Activated T-cell treated with anti-CD3 and anti-CD28 coated beads, Interleukin-2, amount 50 U/mL, for 48 hours (primary cell): ENCODE measurements at places on chromosomes 6 and 20.

- no peak for DNase-seq
Measured at GRCh38 chr6:11426571-11426970, 111.0 kb upstream of the TMEM170B start.

- DNase-seq: no peak
Measured at GRCh38 chr6:52304983-52305390, 20.4 kb upstream of the MCM3 start.

DNA sequence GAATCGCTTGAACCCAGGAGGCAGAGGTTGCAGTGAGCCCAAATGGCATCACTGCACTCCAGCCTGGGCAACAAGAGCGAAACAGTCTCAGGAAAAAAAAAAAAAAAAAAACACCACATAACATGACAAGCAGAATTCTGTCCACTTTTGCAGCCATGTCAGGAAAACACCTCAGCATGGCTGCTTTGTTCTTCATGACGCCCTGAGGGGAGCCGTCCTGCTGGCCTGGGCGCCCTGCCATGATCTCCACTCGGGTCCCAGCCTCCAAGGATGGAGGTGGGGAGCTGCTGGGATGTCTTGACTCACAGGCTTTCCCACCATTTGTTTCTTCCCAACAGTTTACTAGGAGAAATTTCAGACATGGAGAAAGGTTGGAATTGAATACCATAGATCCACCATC, 42.2 kb downstream of the SNX9 start:
- DNase-seq: no peak

DNA sequence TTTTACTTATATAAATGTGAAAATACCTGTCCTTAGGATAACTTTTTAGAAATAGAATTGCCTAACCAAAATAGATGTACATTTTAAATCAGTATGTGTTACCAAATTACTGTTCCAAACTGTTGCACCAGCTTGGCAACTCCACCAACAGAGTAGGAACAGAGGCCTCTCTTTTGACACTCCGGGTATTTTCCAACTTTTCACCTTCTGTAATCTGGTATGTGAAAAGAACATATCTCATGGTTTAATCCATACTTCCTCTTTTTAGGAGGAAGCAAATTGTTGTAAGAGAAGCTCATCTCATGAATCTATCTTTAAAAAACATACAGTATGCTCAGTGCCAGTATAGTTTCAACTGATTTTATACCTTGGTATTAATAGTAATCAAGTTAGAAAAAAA, 24.9 kb downstream of the RNF144B start:
- no peak for DNase-seq

GRCh38 chr6:160960839-160961238, 30.7 kb upstream of the MAP3K4 start:
- DNase-seq: no peak

DNA sequence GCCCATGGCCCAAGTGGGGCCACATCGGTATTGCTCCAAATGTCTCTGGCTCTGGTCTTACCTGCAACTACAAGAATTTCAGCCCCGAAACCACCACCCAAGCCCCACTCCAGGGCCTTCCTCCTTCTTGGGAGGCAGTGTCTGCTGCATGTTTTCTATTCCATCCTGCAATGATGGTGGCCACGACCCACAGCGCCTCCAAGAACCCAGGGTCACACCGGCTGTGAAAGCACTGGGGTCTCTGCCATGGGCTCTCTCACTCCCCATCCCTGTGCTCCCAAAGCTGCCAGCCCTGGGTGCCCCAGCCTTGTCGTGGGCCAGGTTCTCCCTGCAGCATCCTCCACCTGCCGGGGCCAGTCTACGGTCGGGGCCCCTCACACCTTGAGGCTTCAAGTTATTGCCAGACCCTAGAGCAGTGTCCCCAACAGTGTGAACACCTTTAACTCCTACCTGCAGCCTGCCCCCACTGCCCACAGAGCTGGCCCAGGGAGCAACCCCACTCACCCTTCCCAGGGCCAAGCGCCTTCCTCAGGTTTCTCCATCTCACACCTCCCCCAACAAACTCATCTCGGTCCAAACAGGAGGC, 115.4 kb downstream of the JPH2 start:
- DNase-seq: peak; percentile 11

- DNase-seq: no peak
Measured at GRCh38 chr6:3635482-3635881, 116.0 kb downstream of the PXDC1 start.
